ENCODE measurements at places on chromosomes 3 and 15. TPM values are rescaled to one million over a fixed set of nuclear protein-coding genes. Genes with fewer than 3 reads are reported as not detected.
A peak's percentile ranks its signal among the peaks of the same experiment; 100 is the strongest.

- DNase-seq = no peak
Measured at GRCh38 chr15:75687486-75688277, 25.0 kb downstream of the CSPG4 start.

DNA sequence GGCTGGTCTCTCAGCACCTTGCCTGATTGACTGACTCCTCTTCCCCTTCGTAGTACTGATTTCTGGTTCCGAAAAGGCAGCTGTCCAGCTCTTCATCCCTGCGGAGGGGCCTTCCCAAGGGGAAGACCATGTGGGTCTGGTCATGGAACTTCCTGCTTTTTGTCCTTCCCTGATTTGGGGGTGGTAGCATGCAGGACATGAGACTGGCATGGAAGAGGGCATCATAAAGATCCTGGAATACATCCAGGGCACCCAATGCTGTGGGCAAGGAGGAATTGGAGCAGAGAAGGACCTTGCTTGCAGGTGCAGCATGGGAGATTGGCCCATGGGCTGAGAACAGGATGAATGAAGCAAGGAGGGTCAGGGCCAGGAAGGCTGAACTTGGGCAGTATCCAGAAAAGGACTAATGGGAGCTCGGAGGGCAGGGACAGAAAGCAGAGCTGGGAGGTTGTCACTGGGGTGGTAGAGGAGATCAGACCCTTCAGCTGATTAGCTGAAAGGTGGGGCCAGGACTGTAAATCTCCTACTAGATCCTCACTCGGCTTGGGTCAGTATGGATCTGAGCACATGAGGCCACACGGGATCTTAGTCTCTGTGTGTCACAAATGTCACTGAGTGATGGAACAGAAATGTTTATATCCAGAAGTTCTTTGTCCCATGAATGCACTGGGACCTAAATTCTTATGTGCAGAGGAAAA lies 59.5 kb downstream of the AMOTL2 start:
- no peak for DNase-seq

GRCh38 chr3:31567036-31567435 lies 34.3 kb downstream of the STT3B start:
- DNase-seq = peak; percentile 45

DNA sequence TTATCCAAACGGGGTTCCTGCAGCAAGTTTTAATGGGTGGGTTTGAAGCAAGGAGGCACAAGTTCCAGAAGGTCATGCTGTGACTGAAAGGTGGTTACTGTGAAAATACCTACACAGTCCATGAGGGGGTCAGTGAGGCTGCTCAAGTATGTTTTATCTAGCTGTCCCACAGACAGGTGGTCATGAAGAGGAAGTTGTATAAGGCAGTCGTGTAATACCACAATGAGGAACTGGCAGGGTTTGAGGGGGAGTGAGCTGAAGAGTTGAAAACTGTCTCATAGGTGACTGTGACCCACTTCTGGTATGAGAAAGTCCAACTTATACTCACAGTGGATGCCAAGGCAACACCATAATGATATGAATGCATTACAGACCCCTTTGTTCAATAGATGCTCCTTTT lies 856.8 kb downstream of the OTOL1 start:
- no peak for DNase-seq

DNA sequence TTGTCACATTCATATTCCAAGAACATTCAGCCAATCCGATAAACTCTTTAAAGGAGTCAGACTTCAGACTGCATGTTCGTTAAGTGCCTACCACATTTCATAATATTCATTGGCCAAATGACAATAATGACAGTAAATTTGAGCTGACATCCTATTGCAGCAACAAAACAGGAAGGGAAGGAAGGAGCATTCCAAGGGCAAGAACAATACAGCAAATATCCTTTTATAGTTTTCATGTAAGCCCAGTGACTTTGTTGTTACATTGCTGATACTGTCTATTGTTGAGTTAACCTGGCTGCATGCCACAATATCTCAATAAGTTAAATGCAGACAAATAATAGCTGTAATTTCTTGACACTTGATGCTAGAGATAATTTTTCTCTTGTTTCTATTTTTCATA lies 16.4 kb upstream of the CBLB start:
- DNase-seq = no peak

- DNase-seq = no peak
Measured at GRCh38 chr3:162538906-162539305, 1042.3 kb downstream of the OTOL1 start.

Gene GABRG3
- not detected for total RNA-seq

Gene IL5RA
- total RNA-seq = 0.99 TPM

Gene TMEM207
- total RNA-seq = not detected

Gene BCHE
- not detected for total RNA-seq
